NCI-H2171 (cell line): ENCODE measurements at places on chromosomes 16 and 17.

DNA sequence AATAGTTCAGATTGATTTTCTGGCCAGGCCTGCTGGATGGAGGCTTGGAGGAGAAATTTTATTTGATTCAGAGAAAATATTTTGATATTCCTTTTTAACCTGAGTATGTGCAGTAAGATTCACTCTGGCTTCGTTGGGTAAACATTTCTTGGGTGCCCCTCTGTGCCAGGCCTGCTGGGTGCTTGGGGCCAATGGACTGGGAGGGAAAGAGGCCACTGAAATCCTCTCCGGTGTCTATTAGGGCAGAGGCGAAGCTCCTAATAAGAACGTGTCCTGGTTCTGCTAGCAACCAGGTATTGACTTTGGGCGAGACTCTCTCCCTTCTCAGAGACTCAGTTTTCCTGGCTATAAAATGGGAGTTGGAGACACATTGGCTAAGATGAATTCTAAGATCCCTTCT, 122.5 kb downstream of the CYLD start:
- no peak for DNase-seq

DNA sequence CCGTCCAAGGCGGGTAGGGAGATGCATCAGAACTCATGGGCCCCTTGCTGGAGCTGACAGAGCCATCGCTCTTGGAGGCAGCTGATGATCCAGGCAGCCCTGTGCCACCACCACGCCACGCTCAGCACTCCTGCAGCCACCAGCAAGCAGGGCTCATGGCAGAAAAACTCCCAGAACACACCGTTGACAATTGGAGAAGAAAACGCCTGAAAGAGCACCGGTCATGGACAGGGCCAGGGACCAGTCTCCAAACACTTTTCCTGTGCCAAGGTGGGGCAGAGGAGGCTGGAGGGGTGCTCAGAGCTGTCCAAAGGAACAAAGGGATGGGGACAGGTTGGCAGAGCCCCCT, 132.2 kb downstream of the FOXL1 start:
- no peak for DNase-seq

DNA sequence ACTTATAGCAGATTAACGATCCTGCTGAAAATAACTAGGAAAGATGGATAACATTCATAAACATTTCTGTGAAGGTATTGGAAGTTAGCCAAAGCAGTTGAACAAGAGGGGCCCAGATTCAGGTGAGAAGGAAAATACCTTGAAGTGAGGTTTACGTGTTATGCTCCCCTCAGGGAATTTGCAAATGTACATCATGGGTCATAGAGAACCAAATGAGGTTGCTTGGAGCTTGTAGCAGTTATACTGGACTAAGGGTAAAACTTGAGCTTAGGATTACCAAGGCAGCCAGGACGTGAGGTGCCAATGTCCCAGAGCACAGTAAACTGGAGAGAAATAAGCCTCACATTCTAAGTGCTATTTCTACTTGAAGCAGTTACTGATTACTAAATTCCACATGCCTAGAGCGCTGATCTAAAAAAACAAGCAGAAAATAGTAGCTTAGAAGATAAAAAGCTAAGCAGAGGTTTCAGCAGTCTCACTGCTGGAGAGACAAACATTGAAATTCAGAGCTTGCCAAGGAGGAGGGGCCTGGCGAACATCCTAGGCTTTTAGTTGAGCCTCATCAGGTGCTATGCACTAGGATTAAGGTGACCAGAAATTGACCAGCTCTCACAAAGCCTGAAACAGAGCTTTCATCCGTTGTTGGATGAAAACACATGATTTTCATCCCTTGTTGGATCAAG, 136.7 kb upstream of the FAM20A start:
- no peak for DNase-seq

DNA sequence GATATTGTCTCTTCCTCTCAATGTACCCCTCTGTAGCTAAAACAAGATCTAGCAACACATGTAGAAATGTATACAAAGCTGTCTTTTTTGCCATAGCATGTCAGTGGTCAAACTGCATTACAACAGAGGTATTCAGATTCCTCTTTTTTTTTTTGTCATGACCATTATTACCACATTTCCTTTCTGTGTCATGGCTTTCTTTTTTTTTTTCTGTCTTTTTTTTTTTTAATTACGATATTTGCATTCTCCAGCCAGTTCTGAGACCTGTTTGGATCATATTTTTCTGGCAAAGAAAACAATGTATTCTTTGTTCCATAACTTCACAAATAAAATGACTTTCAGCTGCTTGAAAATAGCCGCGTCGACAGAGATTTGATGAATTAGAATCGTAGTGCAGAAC, 27.4 kb upstream of the CAPNS2 start:
- no peak for DNase-seq

DNA sequence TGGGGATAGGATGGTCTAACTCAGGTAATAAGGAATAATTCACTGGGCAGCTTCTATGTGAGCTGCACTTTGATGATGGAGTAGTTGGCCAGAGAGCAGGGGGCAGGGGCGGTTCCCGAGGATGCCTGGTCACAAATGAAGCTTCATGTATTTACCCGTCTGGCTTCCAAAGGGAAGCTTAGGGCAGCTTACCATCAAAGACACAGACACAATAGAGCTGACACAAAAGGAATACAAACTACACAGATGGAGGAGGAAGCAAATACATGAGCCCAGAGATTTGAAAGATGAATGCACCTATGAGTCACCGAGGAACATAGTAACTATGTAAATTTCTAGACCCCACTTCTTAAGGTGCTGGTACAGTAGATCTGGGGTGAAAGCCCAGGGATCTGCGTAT, 8.7 kb upstream of the EMP2 start:
- DNase-seq, result no peak

GRCh38 chr16:55465077-55465896, 13.7 kb upstream of the MMP2 start:
- DNase-seq, result peak; percentile 70

GRCh38 chr17:36482611-36483504, 3.6 kb upstream of the ZNHIT3 start:
- peak; percentile 42 for DNase-seq

DNA sequence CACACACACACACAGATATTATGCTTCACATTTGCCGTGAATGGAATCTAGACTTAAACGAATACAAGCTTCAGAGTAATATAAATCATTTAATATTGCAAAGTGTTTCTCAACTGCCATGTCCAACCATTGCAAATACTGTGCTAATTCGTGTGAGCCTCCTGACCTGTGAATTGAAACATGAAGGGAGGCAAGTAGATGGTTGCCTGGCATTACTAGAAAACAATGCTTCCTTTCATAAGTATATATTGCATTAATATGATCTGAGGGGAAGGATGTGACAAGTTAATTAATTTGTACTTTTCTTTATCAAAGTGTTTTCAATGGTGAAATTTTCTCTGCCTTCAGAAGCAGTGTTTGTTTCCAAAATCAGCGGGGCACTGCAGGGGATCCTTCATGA, 25.7 kb upstream of the GPR139 start:
- DNase-seq, result no peak

DNA sequence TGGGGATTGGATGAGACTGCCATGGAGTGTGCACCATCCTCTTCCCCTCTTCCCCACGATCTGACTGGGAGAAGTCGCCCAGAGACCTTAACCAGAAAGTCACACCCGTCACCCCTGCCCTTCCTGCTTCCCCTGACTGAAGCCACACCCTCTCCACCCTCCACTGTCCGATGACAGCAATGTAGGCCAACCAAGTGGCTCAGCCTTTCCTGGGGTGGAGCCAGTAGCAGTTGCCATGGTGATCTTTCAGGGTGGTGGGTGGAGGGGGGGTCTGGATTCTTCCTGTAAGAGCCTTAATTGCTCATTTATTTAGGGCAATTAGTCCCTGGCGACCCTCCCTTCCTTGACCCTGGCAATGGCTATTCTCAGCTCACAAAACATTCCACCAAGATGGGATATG, 37.5 kb upstream of the PHB1 start:
- DNase-seq, result no peak

DNA sequence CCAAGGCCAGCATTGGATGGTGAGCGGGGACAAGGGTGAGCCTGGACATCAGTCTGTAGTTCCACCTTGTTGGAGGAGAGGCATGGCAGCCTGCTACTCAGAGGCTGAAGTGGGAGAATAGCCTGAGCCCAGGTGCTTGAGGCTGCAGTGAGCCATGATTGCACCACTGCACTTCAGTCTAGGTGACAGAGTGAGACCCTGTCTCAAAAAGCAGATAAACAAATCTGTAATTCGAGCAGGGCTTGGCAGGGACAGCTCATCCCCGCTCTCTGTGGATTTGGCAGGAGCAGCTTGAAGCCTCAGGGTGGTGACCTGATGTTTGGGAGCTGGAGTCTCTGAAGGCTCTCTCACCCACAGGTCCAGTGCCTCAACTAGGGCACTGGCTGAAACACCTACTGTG, 38.6 kb upstream of the ZCCHC14 start:
- DNase-seq, result no peak

- no peak for DNase-seq
These were observed 10.8 kb downstream of the DNAJA2 start for GRCh38 chr16:46962629-46963028.
